ENCODE measurements at places on chromosomes 2 and 18.

- DNase-seq: no peak
Measured at GRCh38 chr2:42947809-42948600, 155.6 kb upstream of the HAAO start.

DNA sequence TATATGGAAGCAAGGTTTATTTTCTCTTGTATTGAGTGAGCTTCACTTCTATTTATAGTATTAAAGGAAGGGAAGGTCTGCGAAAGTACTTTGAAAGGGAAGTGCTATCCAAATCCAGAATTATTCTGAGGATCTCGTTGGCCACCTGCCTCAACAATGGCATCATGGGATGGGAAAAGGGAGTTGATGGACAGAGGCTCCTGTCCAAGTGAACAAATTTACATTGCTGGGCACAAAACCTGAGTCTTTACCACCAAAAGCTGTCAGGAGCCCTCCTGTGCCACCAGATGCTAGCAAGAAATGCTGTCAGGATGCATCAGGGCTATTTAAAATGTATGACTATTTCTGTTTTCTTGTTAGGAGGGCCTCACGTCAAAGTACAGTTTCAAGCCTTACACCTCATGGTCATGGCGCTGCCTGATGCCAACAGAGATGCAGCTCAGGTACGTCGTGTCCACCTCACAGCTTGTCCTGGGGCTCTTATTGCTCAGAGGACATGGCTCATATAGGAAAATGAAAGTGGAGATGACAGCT is 157.3 kb downstream of the ARHGAP28 start:
- DNase-seq: no peak

- DNase-seq: no peak
Measured at GRCh38 chr2:64114063-64114911, 29.9 kb downstream of the PELI1 start.

DNA sequence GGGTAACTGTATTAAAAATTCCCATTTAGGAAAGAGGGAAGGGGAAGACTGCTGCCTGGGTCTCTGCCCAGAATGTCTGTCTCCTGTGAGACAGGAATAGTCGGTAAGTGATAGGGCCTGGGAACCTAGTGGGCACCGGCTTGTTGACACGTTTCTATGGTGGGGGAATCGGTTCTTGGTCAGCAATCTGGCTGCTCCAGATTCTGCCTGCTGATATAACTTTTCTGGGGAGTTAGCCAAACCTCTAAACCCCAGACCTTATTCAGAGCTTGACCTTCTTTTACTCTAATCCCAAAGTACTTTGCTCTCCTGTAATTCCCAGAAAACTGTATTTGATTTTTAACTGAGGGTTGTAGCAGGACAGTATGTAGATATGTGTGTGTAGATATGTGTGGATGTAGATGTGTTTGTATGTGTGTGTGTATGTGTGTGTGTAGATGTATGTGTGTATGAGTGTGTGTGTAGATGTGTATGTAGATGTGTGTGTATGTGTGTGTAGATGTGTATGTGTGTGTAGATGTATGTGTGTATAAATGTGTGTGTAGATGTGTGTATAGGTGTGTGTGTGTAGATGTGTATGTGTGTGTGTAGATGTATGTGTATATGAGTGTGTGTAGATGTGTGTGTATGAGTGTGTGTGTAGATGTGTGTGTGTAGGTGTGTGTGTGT is 61.8 kb upstream of the TXNDC2 start:
- no peak for DNase-seq

- no peak for DNase-seq
Measured at GRCh38 chr2:170607171-170607570, 108.0 kb upstream of the SP5 start.

GRCh38 chr2:112768432-112768831 is 4.0 kb upstream of the CKAP2L start:
- DNase-seq: no peak

GRCh38 chr18:47893047-47893446 is 37.4 kb downstream of the SMAD2 start:
- DNase-seq: no peak

DNA sequence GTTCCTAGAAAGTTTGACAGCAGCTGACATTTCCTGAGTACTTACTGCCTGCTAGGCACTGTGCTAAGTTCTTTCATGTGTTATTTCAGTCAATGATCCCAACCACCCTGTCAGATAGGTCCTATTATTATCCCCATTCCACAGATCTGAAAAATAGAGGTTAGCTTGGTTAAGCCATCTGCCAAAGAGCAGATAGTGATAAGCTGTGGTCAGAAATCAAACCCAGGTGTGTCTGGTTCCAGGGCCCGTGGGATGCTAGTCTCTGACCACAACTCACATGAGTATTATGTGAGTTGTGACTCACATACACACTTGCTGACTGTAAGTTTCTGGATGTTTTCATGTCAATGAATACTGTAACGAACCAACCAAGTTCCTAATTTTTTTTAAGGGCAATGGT is 132.0 kb upstream of the APCDD1 start:
- no peak for DNase-seq
